ENCODE measurements at places on chromosomes 5 and 9. TPM values are rescaled to one million over a fixed set of nuclear protein-coding genes. Genes with fewer than 3 reads are reported as not detected.

GRCh38 chr9:92140074-92140753 lies 25.0 kb upstream of the SPTLC1 start:
- H3K4me1 ChIP-seq, result peaks cover 5% of the 10 kb centered on the region
- H3K27me3 ChIP-seq, result peaks cover 23% of the 10 kb centered on the region

DNA sequence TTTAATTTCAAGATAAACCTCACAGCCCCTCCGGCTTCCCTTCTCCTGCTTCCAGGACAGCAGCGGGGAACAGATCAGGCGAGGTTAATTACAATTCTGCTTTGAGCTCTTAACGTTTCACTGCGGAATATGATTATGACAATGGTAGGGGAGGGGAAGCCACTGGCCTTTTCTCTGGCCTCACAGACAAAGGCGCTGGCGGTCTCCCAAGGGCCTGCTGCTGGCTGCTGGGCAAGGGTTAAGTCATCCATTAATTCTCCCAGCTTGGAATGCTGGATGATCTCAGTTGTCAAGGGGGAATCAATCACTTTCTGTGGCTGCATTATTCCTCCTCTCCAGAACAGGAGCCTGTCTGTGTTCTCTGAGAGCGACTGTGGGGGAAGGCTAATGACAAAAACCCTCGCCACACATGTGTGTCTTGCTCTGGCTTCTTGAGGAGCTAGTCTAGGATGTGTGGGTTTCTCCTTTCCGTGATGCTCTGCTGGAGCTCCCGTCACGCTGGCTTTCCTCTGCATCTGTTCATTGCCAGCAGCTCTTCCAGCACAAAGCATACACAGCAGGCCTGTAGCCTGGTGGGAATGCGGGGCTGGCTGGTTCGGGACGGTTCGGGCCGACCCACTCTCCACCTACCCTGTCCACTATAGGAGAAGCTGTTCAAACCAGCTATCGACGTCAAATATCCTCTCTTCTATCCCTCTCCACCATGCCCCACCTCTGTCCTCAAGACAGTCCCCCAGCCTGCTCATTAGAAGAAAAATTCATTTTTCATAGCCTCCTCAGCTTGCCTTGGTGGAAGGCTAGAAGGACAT lies 82.8 kb downstream of the DCP2 start:
- H3K27ac ChIP-seq, result 0 out of 2 replicates have a peak overlapping the region, but pooled peaks have one; percentile 45
- no peaks in the 10 kb centered on the region for H3K27me3 ChIP-seq
- no peaks in the 10 kb centered on the region for H3K4me1 ChIP-seq
- H3K4me3 ChIP-seq, result no peak overlapping the region

- H3K4me3 ChIP-seq, result no peak overlapping the region
- H3K27me3 ChIP-seq, result no peaks in the 10 kb centered on the region
- no peaks in the 10 kb centered on the region for H3K36me3 ChIP-seq
- H3K27ac ChIP-seq, result no peak overlapping the region
These were observed 17.6 kb upstream of the VDAC1 start for GRCh38 chr5:134022333-134022732.

DNA sequence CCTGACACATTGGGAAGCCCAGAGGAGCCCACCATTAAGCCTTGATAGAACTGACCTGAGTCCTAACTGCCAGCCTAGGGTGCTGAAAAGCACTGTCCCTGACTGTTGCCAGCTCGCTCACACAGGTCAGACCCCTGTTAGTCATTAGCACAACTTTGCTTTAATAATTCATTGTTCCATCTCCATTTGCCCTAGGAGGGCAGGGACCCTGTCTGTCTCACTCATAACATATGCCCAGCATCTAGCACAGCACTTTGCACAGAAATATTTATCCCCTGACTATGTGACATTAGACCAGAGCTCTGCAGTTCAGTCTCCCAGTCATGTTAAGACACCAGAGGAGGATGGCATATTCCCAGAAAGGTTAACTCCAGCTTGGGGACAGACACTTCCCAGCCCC lies 61.8 kb upstream of the STXBP1 start:
- DNase-seq, result no peak
- peaks cover 10% of the 10 kb centered on the region for H3K4me1 ChIP-seq
- H3K27ac ChIP-seq, result no peak overlapping the region
- H3K27me3 ChIP-seq, result no peaks in the 10 kb centered on the region
- no peak overlapping the region for H3K4me3 ChIP-seq

GRCh38 chr9:99823681-99824377 lies 2.1 kb downstream of the NR4A3 start:
- H3K4me1 ChIP-seq, result peaks cover 41% of the 10 kb centered on the region
- peaks cover 88% of the 10 kb centered on the region for H3K27me3 ChIP-seq
- no peak overlapping the region for H3K27ac ChIP-seq
- peaks cover 5% of the 10 kb centered on the region for H3K36me3 ChIP-seq
- peak; percentile 50 for DNase-seq

DNA sequence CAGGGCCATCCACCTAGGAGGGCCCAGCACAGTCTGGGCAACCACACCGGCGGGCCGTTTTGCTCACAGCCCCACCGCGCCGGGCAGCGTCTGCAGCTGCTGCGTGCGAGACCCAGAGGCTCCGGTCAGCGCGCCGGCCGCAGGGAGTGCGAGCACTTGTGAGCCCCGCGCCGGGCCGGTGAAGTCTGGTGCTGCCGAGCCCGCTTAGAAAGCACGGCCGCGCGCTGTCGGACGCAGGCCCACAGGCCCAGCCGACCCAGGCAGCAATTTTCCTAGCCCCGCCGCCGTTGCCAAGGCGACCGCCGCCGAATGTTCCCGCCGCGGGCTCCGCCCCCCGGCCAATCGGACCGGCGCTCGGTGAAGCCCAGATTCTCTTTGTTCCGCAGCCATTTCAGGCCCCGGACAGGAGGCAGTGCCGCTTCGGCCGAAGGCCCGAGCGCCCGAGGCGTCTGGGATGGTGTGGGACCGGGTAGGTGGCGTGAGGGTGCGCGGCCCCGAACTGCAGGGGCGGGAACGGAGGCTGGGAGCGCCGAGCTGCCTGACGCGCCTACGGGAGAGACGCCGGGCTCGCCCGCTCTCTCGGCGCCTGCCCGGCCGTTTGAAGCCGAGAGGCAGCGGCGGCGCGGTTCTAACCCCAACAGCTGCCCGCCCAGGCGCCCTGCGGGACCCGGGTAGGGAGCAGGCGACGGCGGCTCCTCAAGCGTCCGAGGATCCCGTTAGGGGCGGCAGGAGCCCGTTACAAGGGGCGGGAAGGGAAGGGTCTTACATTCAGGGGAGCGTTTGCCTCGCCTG lies at the start of gene TNPO1:
TNPO1 (plus strand) TSS at position 378 of the 792 bp plus-strand sequence; CDS start at position 455, 77 bp downstream.
- peak within 1 kb of the TSS; percentile 80 for H3K4me3 ChIP-seq
- peaks cover 6% of the 10 kb centered on the region for H3K27me3 ChIP-seq
- peak; percentile 92 for DNase-seq

- DNase-seq, result no peak
- H3K36me3 ChIP-seq, result peaks cover 17% of the 10 kb centered on the region
- no peaks in the 10 kb centered on the region for H3K4me1 ChIP-seq
- no peak overlapping the region for H3K27ac ChIP-seq
These were observed 35.6 kb downstream of the TPPP start for GRCh38 chr5:657570-657969.

GRCh38 chr5:33371660-33372059 lies 69.1 kb upstream of the TARS1 start:
- no peaks in the 10 kb centered on the region for H3K36me3 ChIP-seq
- H3K4me1 ChIP-seq, result no peaks in the 10 kb centered on the region
- no peak overlapping the region for H3K4me3 ChIP-seq
- H3K27me3 ChIP-seq, result no peaks in the 10 kb centered on the region
- H3K27ac ChIP-seq, result no peak overlapping the region
- no peak for DNase-seq

DNA sequence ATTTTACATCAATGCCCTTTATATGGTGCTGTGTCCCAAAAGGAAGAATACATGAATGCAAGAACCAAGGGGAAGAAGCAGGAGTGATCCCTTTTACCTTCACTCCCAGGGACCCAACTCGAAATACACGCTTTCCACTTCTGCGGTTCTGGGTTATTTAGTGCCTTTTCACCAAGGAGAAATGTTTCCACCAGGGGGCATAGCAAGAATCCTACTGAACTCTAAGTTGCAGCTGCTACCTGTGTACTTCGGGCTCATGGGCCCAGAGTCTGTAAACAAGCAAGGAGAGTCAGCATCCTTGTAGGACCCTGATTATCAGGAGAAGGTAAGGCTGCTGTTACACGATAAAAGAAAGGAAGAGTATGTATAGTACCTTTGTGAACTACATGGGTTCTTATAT lies 45.7 kb downstream of the DPYSL3 start:
- H3K4me3 ChIP-seq, result no peak overlapping the region
- H3K36me3 ChIP-seq, result no peaks in the 10 kb centered on the region
- peak; percentile 97 for DNase-seq
- no peaks in the 10 kb centered on the region for H3K27me3 ChIP-seq
- peaks cover 44% of the 10 kb centered on the region for H3K4me1 ChIP-seq

- H3K27ac ChIP-seq, result no peak overlapping the region
- H3K27me3 ChIP-seq, result no peaks in the 10 kb centered on the region
- peaks cover 6% of the 10 kb centered on the region for H3K4me1 ChIP-seq
- no peak for DNase-seq
- no peaks in the 10 kb centered on the region for H3K36me3 ChIP-seq
- no peak overlapping the region for H3K4me3 ChIP-seq
These were observed 5.2 kb downstream of the GPR107 start for GRCh38 chr9:130058887-130059286.

DNA sequence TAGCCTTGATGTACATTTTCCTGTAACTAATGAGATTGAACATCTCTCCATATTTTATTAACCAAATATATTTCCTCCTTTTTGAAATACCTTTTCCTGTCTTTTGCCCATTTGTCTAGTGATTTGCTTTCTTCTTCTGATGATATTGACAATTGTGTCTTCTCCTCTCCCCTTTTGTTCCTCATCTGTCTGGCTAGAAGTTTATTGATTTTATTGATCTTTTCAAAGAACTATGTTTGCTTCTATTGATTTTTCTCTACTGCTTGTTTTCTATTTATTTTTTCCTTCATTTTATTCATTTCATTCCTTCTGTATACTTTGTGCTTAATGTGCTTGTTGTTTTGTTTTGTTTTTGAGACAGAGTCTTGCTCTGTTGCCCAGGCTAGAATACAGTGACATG lies 181.4 kb upstream of the SMIM23 start:
- H3K4me1 ChIP-seq, result no peaks in the 10 kb centered on the region
- H3K36me3 ChIP-seq, result no peaks in the 10 kb centered on the region
- no peak overlapping the region for H3K27ac ChIP-seq

DNA sequence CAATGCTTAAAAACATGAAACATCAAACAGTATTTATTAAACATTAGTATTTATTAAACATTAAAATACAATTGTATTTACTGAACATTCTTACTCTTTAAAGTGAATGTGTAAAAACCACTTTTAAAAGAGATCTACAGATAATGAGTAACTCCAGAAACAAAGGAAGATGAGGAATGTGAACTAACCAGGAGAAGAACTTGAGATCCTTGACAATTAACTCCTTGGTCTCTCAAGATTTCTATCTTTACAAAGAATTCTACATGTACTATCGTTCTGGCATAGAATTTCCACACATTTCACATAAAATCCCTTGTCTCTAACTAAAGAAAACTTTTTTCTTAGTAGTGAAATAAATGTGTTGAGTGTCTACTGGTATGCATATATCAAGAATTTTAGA lies 28.7 kb upstream of the IFNE start:
- H3K27me3 ChIP-seq, result no peaks in the 10 kb centered on the region
- no peak overlapping the region for H3K27ac ChIP-seq
- no peak overlapping the region for H3K4me3 ChIP-seq
- H3K36me3 ChIP-seq, result no peaks in the 10 kb centered on the region
- peaks cover 24% of the 10 kb centered on the region for H3K4me1 ChIP-seq

DNA sequence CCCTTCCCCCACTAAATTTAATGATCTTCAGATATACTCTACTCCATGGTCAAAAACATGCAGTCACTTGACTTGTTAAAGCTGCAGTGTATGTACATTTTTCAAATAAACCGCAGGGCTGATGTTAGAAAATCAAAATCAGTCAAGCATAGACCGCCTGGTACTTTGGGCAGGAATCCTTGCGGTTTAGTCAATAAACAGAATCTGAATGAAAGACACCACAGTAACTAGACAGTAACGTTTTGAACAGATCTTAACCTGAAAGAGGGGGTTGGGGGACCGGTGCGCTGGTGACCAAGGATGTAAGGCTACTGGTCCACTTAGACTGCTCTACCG lies 188.8 kb downstream of the BNC2 start:
- H3K27ac ChIP-seq, result no peak overlapping the region
- no peaks in the 10 kb centered on the region for H3K27me3 ChIP-seq
- H3K4me3 ChIP-seq, result no peak overlapping the region

DNA sequence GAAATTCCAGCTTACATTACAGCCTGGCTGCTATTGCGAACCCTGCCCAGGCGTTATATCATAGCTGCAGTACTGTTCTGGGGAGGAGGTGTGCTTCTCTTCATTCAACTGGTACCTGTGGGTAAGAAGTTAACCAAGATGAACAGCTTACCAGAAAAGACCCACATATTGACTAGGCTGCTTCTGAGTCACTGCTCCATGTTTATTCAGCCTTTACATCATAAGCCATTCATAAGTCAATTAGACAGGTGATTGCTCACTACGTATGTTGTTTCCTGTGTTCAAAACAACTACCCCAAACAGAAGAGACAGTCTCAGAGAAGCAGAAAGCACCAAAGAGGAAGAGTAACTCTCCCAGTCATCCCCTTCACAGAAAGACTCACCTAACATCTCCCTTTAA lies 34.7 kb upstream of the SLC22A5 start:
- no peaks in the 10 kb centered on the region for H3K27me3 ChIP-seq
- no peak for DNase-seq
- no peak overlapping the region for H3K27ac ChIP-seq
- H3K4me1 ChIP-seq, result 0 out of 2 replicates have a peak, but pooled peaks cover 3% of the 10 kb centered on the region

GRCh38 chr5:173472784-173473278 lies 143.6 kb downstream of the BOD1 start:
- H3K36me3 ChIP-seq, result no peaks in the 10 kb centered on the region
- no peaks in the 10 kb centered on the region for H3K27me3 ChIP-seq
- DNase-seq, result no peak
- H3K4me3 ChIP-seq, result no peak overlapping the region

GRCh38 chr9:117354244-117354847 lies 60.5 kb downstream of the ASTN2 start:
- no peaks in the 10 kb centered on the region for H3K27me3 ChIP-seq
- peak; percentile 28 for DNase-seq
- no peak overlapping the region for H3K4me3 ChIP-seq

DNA sequence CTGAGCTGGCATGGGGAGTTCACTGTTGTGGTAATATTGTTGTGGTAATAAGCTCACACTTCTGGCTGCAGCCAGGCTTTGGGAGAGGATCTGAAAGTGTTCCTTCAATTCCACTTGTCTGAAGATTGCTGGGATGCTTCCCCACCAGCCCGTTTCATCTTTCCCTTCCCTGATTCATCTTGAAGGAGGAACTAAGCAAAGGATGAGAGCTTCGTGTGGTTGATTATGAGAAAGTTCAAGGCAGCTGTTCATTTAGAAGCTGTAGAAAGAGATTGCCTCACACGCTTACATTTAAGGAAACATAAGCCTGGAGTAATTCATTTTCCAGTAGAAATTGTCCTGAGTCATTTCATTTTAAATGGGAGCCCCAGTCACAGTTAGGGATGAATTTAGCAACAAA lies 122.4 kb upstream of the GAS1 start:
- DNase-seq, result no peak
- no peaks in the 10 kb centered on the region for H3K36me3 ChIP-seq
- no peak overlapping the region for H3K4me3 ChIP-seq
- no peaks in the 10 kb centered on the region for H3K4me1 ChIP-seq
- H3K27me3 ChIP-seq, result no peaks in the 10 kb centered on the region

- H3K27ac ChIP-seq, result no peak overlapping the region
- no peaks in the 10 kb centered on the region for H3K27me3 ChIP-seq
- DNase-seq, result no peak
- H3K4me1 ChIP-seq, result peaks cover 17% of the 10 kb centered on the region
- no peak overlapping the region for H3K4me3 ChIP-seq
These were observed 33.0 kb downstream of the IRF1 start for GRCh38 chr5:132457371-132458225.

Gene TMEM8B
- total RNA-seq, result 7.5 TPM

Gene DBH
- not detected for total RNA-seq

Gene ABCA1
- 2.9 TPM for total RNA-seq

Gene TMEM267
- 8.6 TPM for total RNA-seq

Gene LRRC70
- total RNA-seq, result 1.7 TPM

Gene PCDHA11
- 26.5 TPM for total RNA-seq

Gene COL15A1
- 0.50 TPM for total RNA-seq

Gene SLC34A1
- total RNA-seq, result 0.31 TPM
